Camera-type eye (tissue), 1 donor: ENCODE measurements at places on chromosomes 16 and 17. TPM values are rescaled to one million over a fixed set of nuclear protein-coding genes. Genes with fewer than 3 reads are reported as not detected.

The CA7 gene
- total RNA-seq: not detected

The NPIPA8 gene
- total RNA-seq: 76.3 TPM

The CCL8 gene
- total RNA-seq: 0.33 TPM

The SLFN13 gene
- 2.7 TPM for total RNA-seq

The KRTAP4-1 gene
- not detected for total RNA-seq

The VAT1L gene
- total RNA-seq: 29.2 TPM

The KRT9 gene
- total RNA-seq: not detected

The CDK3 gene
- total RNA-seq: 7.5 TPM

The TMEM204 gene
- total RNA-seq: 9.6 TPM

The CEP112 gene
- 45.2 TPM for total RNA-seq

The VTN gene
- 7.7 TPM for total RNA-seq

The GPRC5C gene
- total RNA-seq: 23.6 TPM
